ENCODE measurements at places on chromosomes 5 and 9. TPM values are rescaled to one million over a fixed set of nuclear protein-coding genes. Genes with fewer than 3 reads are reported as not detected.

DNA sequence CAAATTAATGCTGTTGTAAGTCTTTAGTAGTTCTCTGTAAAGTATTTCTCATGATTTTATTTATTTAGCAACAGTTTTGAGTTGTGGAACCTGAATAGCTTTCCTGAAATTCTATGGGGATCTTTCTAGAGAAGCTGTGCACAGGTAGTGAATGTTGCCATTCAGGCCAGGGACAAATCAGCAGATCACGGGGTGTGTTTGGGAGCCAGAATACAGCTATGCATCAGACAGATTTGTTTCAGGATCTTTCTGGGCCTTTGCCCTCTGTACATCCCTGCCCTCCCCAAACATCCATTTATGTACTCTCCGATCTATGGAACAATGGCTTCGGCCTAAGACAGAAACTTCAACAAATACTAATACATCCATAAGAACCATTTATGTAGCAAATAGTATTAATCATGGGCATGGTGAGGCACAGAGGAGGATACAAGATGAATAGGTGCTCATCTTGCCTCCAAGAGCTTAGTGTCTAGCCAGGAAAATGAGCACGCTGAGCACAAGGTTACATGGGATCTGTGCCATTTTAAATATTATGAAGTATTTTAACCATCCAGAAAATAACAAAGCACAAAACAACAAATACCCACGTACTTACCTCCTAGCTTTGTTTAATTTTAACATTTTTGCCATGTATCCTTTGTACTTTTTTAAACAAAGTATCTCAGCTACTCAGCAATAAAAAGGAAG lies 13.1 kb downstream of the ARHGEF37 start:
- DNase-seq, result no peak

- no peak for DNase-seq
Measured at GRCh38 chr5:139417214-139417613, 13.3 kb upstream of the SPATA24 start.

DNA sequence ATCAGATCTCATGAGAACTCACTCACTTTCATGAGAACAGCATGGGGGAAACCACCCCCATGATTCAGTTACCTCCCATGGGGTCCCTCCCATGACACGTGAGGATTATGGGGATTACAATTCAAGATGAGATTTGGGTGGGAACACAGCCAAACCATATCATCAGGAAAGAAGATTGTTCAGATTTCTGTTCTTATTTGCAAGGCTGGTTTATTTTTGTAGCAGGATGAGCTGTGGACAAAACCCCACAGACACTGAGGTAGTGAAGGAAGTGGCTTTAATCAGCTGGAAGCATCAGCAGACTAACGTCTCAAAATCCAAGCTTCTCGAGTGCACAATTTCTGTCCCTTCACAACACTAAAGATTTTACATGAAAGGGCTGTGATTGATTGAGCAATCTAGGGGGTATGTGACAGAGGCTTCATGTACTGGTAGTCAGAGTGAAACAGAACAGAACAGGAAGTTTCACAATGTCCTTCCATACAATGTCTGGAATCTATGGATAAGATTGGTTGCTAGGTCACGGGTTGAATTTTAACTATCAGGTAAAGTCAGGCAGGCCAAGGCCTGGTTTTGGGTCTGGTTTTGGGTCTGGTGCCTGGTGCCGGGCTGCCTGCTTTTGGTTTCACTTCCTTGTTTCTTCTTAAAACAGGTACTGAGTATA lies 91.3 kb upstream of the ZNF366 start:
- no peak for DNase-seq

Gene FLT4
- total RNA-seq, result 26.8 TPM

DNA sequence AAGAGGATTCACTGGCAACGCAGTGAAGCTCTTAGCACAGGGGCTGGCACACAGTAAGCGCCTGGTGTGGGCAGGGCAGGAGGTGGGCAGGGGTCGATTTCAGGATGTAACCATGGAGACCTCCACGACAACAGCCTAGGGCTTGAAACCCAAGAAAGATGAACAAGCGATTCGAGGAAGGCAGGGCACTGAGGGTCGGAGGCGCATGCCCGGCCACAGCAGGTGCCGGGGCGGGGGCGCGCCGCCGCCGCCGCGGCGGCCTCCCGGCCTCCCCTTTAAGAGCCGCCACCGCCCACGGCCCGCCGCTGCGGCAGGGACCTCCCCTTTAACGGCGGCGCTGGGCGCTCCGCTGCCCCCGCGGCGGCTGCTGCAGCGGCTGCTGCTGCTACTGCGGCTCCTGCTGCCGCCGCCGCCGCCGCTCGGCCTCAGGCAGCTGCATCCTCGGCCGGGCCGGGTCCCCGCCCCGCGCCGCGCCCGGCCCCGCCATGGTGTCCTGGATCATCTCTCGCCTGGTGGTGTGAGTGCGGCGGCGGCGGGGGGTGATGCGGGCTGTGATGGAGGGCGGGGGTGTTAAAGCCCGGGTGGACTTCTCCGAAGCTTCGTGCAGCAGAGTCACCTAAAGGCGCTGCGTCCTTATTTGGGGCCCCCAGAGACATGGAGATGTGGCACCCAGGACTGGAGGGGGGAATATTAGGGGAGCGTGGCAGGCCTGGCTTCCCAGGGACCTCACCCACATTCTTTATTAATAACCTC lies at the start of gene REEP2:
TSS of gene REEP2 (plus strand) at position 334 of the 753 bp plus-strand sequence. CDS start at position 486, 152 bp downstream.
- DNase-seq, result peak; percentile 88

DNA sequence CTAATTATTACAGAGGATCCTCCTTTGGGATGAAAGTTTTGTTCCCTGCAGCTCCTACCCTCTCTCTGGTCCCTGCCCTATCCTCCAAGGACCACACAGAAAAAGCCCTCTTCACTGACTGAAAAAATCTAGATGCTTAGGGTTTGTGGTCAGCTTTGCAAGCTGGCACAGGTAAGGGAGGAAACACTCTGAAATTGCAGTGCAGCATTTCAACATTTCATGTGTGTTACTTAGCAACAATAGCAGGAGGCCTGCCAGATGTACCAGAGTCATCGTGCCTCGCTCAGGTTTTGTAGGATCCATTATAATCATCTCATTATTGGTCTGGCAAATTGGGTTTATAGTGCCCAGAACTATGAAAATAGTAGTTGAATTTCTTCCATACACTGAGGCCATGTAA lies 109.5 kb downstream of the PALM2AKAP2 start:
- no peak for DNase-seq

Gene SEC16A
- 71.8 TPM for total RNA-seq

DNA sequence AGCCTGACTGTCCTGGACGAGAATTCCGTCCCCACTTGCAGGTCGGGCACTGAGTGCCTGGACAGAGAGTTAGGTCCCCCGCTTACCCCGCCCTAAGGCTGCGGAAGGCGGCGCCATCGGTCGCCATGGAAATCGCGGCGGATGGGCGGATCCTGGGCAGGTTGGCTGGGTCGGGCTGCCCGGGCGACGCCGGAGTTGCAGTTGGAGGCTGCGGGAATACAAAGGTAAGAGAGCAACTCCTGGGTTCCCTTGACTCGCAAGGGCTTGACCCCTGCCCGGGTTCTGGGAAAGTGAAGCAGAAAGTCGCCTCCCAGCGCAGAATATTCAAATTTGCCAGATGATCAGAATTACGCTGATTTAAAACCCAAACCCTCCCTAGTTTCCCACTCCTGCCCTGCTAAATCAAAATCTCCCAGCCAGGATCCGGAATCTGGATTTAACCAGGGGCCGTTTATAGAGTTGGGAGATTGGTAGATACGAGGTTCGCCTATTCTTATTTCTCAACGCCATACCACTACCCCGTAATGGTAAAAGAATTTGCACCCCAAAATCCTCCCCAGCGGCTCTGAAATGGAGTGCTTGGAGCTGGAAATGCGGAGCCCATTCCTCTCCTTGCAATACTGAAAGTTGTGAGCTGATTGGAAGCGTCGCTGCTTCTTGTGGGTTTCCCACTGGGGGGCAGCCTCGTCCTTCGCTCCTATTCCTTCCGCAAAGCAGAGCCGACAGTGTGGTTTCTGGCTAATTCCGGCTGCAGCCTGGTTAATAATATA lies 156.4 kb upstream of the RASEF start:
- DNase-seq, result peak; percentile 92

Gene PJA2
- 80.0 TPM for total RNA-seq

Gene CCNO
- not detected for total RNA-seq

Gene PTGDS
- total RNA-seq, result 249 TPM

Gene FOXD1
- 0.32 TPM for total RNA-seq

Gene SPATA31E1
- total RNA-seq, result not detected

- DNase-seq, result no peak
Measured at GRCh38 chr9:121262423-121262822, 5.5 kb upstream of the GSN start.

DNA sequence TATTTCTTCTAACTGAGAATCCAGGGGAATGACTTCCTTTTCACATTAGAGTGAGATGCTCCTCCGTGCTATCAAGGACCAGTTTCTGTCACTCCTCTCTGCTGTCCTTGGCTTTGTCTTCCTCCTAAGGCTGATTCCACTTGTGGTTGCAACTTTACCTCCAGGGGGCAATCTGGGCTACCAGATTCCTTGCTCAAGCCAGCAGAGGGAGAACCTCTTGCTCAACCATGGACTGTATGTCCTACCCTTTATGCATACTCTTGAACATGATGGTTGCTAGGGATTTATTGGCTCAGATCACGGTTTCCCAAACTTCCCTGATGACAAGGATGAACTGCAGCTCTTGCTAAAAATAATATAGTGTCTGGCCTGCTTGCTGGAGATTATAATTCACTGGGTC lies 24.0 kb downstream of the NNT start:
- no peak for DNase-seq

DNA sequence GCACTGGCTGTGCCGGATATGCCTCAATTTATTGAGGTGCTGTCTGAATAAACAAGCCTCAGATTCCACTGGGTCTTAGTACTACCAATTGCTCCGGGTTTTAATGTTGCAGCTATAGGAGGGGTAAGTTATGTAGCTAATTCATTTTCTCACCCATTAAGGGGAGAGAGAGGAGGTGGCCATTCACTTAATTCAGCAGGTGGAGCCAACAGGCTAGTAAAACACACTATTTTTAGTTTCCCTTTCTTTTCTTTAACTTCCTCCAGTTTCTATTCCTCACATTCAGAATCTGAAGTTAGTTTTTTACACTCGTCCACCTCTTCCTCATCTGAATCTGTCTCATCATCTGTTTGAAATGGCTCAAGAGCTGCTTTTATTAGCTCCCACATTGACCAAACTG lies 105.6 kb upstream of the CDH10 start:
- DNase-seq, result no peak

DNA sequence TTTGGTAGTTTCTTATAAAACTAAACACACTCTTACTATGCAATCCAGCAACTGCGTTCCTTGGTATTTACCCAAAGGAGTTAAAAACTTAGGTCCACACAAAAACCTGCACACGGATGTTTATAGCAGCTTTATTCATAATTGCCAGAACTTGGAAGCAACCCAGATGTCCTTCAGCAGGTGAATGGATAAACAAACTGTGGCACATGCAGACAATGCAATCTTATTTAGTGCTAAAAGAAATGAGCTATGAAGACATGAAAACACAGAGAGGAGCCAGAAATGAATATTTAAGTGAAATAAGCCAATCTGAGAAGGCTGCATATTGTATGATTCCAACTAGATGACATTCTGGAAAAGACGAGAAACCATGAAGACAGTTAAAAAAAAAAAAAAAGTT lies 10.7 kb downstream of the WNK2 start:
- no peak for DNase-seq

Gene EGFLAM
- total RNA-seq, result 132 TPM

GRCh38 chr9:134266418-134266817 lies 59.8 kb upstream of the RXRA start:
- DNase-seq, result no peak

- no peak for DNase-seq
Measured at GRCh38 chr5:168261227-168261571, 30.2 kb upstream of the WWC1 start.
